Progenitor cell of endocrine pancreas (in vitro differentiated cells): ENCODE measurements at places on chromosomes 1 and 21.

DNA sequence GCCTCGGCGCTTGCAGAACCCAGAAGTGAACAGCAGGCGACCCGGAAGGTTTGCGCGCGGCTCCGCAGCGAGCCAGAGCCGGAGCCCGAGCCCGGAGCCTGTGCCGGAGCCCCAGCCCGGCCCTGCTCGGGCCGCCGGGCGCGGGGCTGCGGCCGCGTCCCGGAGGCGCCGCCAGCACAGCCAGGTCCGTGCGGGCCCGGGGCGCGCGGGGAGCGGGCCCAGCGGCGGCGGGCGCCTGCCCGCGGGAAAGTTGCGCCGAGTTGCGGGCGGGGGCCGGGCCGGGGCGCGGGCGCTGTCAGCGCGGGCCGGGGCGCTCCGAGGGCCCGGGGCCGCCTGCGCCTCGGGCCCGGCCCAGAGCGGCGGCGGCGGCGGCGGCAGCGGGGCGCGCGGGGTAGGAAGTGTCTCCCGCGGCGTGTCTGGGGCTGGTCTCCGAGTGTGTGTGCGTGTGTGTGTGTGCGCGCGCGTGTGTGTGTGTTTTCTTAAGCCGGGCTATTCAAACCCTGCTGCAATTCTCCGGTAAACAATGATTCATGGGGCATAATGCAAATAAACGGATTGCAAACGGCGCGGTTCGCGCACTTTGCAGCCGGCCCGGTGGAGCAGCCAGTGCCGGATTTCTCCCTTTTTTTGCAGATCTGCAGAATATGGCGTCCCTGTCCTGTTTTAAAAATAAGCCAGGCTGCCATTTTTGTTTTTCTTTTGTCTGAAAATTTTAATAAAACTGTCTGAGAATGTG, at the start of gene ZNF362:
Gene ZNF362, plus strand, starts transcription at position 22 of the 736 bp plus-strand sequence. CDS start 14,083 bp downstream, outside the sequence.
- DNase-seq, result peak; percentile 64

DNA sequence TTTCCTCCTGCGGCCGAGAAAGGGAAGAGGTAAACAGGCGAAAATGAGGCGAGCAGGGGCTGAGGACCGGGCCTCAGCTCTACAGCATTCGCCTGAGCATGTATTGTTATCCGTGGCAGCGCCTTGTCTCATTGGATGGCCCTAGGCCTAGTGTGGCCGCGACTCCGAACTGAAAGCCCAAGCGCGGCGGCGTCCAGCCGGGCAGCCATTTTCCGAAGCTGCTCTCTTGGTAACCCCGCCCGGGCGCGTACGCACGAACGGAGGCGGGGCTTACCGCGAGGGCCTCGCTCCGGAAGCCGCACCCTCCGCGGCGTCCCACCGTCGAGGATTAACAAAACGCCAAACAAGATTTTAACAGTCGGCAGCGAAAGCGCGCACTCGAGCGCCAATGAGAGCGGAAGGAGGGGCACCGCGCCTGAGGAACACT, 797 bp upstream of the USP1 start:
- peak; percentile 92 for DNase-seq

GRCh38 chr1:24683713-24684162, 40.6 kb downstream of the SRRM1 start:
- no peak for DNase-seq

GRCh38 chr1:175152006-175152652, 40.4 kb downstream of the KIAA0040 start:
- DNase-seq, result peak; percentile 76

- no peak for DNase-seq
Measured at GRCh38 chr1:195328102-195328501, 1280.1 kb downstream of the KCNT2 start.

- DNase-seq, result no peak
Measured at GRCh38 chr1:84823991-84824390, 69.0 kb downstream of the LPAR3 start.

DNA sequence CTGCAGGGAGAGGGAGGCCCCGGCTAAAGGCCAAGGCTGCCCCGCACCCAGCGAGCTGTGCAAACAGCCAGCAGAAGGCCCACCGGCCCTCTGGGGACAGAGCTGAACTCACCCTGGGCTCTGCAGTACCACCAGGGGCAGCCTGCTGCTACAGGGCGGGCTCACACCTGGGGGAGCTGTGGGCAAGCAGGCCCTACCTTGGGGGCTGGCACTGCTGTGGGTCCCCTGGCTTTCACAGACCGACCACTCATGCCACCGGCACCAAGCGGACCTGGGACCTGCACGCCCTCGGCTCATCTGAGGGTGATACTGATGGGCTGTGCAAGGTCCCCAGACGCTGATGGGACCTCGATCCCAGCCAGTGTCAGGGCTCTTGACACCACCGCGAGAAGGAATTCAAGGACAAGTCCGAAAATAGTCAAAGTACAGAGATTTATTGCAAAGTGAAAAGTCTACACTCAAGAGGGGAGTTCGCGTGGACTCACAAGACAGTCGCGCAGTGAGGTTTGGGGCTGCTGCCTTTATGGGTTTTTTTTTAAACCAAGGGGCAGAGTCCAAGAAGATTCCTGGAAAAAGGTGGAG, 61.0 kb upstream of the ADARB1 start:
- no peak for DNase-seq

DNA sequence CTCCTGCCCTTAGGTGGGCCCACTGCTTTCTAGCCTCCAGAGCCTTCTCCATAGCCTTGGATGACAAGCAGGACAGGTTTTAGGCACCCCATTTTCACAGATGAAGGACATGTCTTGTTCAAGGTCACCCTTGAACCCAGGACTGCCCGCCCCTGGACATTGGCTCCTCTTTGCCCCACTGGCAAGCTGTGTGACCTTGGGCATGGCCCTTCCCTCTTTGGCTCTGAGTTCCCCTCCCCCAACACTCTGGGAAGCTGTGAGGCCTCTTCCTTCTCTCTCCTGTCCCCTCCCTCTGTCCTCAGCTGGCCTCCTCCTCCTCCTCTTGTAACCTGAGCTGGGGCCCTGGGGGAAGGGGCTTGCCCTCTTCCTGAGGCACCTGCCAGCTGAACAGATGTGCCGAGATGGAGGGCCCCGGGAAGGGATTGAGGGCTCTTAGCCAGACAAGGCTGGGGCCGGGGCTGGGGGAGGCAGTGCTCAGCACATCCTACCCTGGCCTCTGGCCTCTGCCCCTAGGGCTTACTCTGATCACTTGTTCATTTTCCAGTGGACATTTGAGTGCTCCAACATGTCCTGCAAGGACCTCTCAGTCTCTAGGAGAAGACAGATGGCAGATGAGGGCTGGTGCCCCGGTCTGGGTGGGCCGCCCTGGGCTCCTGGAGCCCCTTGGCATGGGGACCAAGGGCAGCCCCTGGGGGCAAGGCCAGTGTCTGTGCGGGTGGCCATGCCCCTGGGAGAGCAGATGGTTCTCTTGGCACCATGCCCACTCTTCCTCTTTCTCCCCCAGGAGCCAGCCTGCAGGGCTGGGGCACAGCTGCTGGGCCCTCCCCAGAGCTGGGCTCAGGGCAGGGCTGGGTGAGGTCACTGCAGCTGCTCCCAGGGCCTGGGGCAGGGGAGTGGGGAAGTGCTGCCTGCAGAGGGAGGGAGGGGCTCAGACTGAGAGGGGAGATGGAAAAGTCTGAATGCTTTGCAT, 10.7 kb downstream of the FOXO6 start:
- no peak for DNase-seq

GRCh38 chr1:103327054-103327719, 198.3 kb upstream of the RNPC3 start:
- DNase-seq, result no peak
